Left lobe of liver (tissue), 2 donors: ENCODE measurements at places on chromosomes 6 and 20. TPM values are rescaled to one million over a fixed set of nuclear protein-coding genes. Genes with fewer than 3 reads are reported as not detected.

GNRH2 gene
- 1.6 TPM for total RNA-seq

SRPK1 gene
- 22.9 TPM for total RNA-seq

OR2H2 gene
- total RNA-seq = not detected

HLA-DRB1 gene
- total RNA-seq = 15.3 TPM

NECAB3 gene
- 19.9 TPM for total RNA-seq

RBM12 gene
- total RNA-seq = 19.3 TPM

DEFB132 gene
- 0.15 TPM for total RNA-seq

PAK5 gene
- total RNA-seq = 0.08 TPM

CYP24A1 gene
- total RNA-seq = not detected

CASS4 gene
- total RNA-seq = 0.93 TPM

LY86 gene
- total RNA-seq = 0.63 TPM

TRAPPC3L gene
- not detected for total RNA-seq

DOK5 gene
- not detected for total RNA-seq

FAM209A gene
- not detected for total RNA-seq

SOX4 gene
- total RNA-seq = 1.7 TPM

SMOC2 gene
- total RNA-seq = 0.68 TPM

OPRM1 gene
- total RNA-seq = not detected

SLC35D3 gene
- total RNA-seq = not detected

PRDM13 gene
- not detected for total RNA-seq

RPN2 gene
- 128 TPM for total RNA-seq

ZC2HC1B gene
- total RNA-seq = not detected

FKBP1C gene
- total RNA-seq = not detected

SPINT3 gene
- not detected for total RNA-seq

FERMT1 gene
- total RNA-seq = 0.23 TPM

DCDC2 gene
- 1.4 TPM for total RNA-seq

PLCB1 gene
- total RNA-seq = 3.9 TPM

TCF15 gene
- not detected for total RNA-seq

ADAM33 gene
- 0.48 TPM for total RNA-seq

MRAP2 gene
- 0.13 TPM for total RNA-seq

TNXB gene
- 13.7 TPM for total RNA-seq

PNPLA1 gene
- not detected for total RNA-seq

MYMX gene
- total RNA-seq = not detected

PKHD1 gene
- 3.0 TPM for total RNA-seq

SLC32A1 gene
- not detected for total RNA-seq
